ENCODE measurements at places on chromosomes 6 and 20.

- DNase-seq: no peak
- H3K27me3 ChIP-seq: no peaks in the 10 kb centered on the region
- H3K4me1 ChIP-seq: no peaks in the 10 kb centered on the region
- no peaks in the 10 kb centered on the region for H3K36me3 ChIP-seq
Observed at GRCh38 chr20:53922901-53923314, 147.5 kb downstream of the BCAS1 start.

- H3K4me3 ChIP-seq: no peak overlapping the region
- no peaks in the 10 kb centered on the region for H3K36me3 ChIP-seq
- no peak for DNase-seq
- H3K27me3 ChIP-seq: no peaks in the 10 kb centered on the region
Observed at GRCh38 chr20:5881703-5882102, 68.6 kb downstream of the TRMT6 start.

DNA sequence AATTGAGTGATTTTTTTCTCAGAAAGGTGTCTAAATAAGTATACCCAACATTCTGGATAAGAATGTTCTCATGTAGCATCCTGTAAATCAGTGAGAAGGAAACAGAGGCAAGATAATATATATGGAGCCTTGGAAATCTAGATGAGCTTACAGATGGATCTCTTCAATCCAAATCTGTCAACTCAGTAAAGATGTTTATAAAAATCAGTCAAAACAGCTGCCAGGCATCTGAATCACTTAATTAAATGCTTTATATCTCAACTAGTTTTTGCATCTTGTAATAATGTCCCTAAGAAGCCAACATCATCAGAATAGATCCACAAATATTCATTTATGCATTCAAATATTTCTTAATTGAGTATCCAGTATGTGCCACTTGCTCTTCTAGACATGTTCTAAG, 300.2 kb downstream of the KHDC1L start:
- no peaks in the 10 kb centered on the region for H3K4me1 ChIP-seq
- no peaks in the 10 kb centered on the region for H3K27me3 ChIP-seq
- no peak overlapping the region for H3K4me3 ChIP-seq
- no peak overlapping the region for H3K27ac ChIP-seq

GRCh38 chr6:71403422-71404134, 115.0 kb downstream of the OGFRL1 start:
- no peak for DNase-seq
- H3K27ac ChIP-seq: no peak overlapping the region
- no peaks in the 10 kb centered on the region for H3K27me3 ChIP-seq
- no peaks in the 10 kb centered on the region for H3K36me3 ChIP-seq
- H3K4me3 ChIP-seq: no peak overlapping the region

DNA sequence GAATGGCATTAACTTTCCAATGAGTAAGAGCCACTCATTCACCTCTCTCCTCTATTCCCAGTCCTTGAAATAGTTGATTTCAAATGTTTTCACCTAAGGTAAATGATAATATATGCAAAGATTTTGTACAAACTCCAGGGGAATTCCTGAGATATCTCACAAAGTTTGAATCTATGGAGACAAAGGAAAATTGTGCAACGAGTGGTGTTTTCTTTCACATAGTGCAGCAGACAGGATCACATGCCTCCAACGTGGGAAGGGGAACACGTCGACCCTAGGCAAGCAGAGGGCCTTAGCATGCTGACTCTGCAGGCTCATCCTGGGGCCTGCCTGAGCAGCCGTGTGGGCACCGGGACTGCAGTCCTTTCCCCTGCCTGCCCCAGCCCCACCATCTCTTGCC, 195.6 kb upstream of the THBS2 start:
- DNase-seq: no peak
- H3K4me1 ChIP-seq: peaks cover 23% of the 10 kb centered on the region
- H3K4me3 ChIP-seq: no peak overlapping the region
- H3K27ac ChIP-seq: no peak overlapping the region
- no peaks in the 10 kb centered on the region for H3K27me3 ChIP-seq
- no peaks in the 10 kb centered on the region for H3K36me3 ChIP-seq

- H3K27me3 ChIP-seq: no peaks in the 10 kb centered on the region
- no peak overlapping the region for H3K27ac ChIP-seq
- no peak overlapping the region for H3K4me3 ChIP-seq
- no peaks in the 10 kb centered on the region for H3K4me1 ChIP-seq
- DNase-seq: no peak
- no peaks in the 10 kb centered on the region for H3K36me3 ChIP-seq
Observed at GRCh38 chr20:11499101-11499634, 418.5 kb upstream of the BTBD3 start.

DNA sequence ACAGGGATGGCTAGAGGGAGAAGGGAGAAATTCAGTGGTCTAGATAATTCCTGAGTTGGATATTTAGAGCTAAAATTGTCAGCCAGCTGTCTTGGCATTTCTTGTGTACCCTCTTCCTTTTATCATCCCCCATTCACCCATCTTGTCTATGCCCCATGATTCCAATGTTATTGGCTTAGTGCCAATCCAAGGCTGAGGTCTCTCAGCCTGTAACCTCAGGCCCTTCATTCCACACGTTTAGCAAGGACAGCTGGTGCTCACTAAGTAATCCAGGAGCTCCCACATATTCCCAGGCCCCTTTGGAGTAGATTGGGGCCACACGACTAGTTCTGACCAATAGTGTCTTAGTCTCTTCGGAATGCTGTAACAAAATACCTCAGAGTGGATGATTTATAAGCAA, 112.4 kb upstream of the ATXN1 start:
- no peaks in the 10 kb centered on the region for H3K36me3 ChIP-seq
- no peaks in the 10 kb centered on the region for H3K4me1 ChIP-seq
- H3K27me3 ChIP-seq: no peaks in the 10 kb centered on the region
- DNase-seq: no peak
- no peak overlapping the region for H3K4me3 ChIP-seq

GRCh38 chr20:6841128-6841527, 73.6 kb downstream of the BMP2 start:
- H3K4me1 ChIP-seq: peaks cover 4% of the 10 kb centered on the region
- no peaks in the 10 kb centered on the region for H3K27me3 ChIP-seq
- H3K4me3 ChIP-seq: no peak overlapping the region
- no peak for DNase-seq
- no peak overlapping the region for H3K27ac ChIP-seq

- H3K27me3 ChIP-seq: no peaks in the 10 kb centered on the region
- no peaks in the 10 kb centered on the region for H3K36me3 ChIP-seq
- peak; percentile 41 for DNase-seq
- peaks cover 5% of the 10 kb centered on the region for H3K4me1 ChIP-seq
Observed at GRCh38 chr20:16459019-16459700, 114.1 kb downstream of the KIF16B start.

DNA sequence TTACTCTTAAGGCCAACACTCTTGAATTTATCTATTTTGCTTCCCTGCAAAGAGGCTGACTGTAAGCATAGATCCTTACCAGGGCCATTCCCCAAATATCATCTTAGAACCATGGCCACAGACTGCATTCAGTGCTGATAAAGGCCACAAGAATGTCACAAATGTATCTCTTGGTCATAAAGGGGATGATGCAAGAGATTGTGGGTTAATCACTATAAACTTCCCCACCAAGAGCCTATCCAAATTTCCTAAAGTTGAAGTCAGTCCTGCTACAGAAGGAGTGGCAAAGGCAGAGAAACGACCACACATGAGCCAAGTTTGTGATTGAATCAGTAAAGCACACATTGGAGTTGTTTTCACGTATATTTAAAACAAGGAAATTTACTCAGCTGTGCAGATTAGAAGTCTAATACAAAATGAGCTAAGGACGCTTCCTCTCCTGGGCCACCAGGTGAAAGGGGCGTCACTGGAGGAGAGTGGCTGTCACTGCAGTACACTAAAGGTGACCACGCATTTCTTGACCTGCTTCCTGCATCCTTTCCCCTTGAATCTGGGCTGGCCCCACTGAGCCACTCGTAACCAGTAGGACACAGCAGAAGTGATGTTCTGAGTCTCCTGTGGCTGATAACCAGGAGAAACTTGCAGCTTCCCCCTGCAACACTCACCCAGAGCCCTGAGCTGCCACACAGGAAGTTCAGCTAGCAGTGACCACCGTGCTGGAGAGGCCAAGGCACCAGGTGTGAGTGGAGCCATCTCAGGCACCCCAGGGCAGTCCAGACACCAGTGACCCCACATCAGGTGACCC, 181.9 kb downstream of the SYNDIG1 start:
- H3K4me1 ChIP-seq: peaks cover 2% of the 10 kb centered on the region
- no peaks in the 10 kb centered on the region for H3K27me3 ChIP-seq
- H3K27ac ChIP-seq: no peak overlapping the region
- DNase-seq: no peak

GRCh38 chr20:47559141-47559540, 57.5 kb downstream of the NCOA3 start:
- H3K4me3 ChIP-seq: no peak overlapping the region
- no peaks in the 10 kb centered on the region for H3K27me3 ChIP-seq
- peaks cover 6% of the 10 kb centered on the region for H3K4me1 ChIP-seq
- no peak for DNase-seq
- no peaks in the 10 kb centered on the region for H3K36me3 ChIP-seq

- H3K27ac ChIP-seq: no peak overlapping the region
- no peak overlapping the region for H3K4me3 ChIP-seq
- no peaks in the 10 kb centered on the region for H3K27me3 ChIP-seq
- no peaks in the 10 kb centered on the region for H3K36me3 ChIP-seq
Observed at GRCh38 chr6:148521158-148521557, 178.5 kb downstream of the SASH1 start.

- DNase-seq: no peak
- H3K27ac ChIP-seq: no peak overlapping the region
- H3K4me1 ChIP-seq: no peaks in the 10 kb centered on the region
- H3K4me3 ChIP-seq: no peak overlapping the region
Observed at GRCh38 chr6:52106994-52107393, 19.6 kb upstream of the PKHD1 start.
